Cerebellar nuclear complex (tissue), 1 donor: ENCODE measurements at places on chromosomes 6 and 20.

DNA sequence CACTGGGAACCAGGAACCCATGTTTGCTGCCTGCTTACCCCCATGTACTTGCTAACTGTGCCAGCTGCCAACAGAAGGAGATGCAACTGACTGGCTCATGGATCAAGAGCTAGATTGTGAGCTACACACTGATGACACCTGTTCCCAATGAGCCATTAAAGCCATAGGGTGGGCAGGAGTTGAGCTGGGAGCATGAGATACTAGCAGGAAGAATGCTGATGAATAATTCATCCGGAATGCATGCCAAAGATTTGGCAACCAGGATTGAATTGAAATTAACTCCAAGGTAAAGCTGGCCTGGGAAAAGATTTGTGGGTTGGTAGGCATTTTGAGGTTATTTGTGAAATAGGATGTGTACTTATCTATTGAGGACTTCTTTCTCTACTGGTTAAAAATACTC is 631.1 kb downstream of the KIF16B start:
- DNase-seq: no peak

DNA sequence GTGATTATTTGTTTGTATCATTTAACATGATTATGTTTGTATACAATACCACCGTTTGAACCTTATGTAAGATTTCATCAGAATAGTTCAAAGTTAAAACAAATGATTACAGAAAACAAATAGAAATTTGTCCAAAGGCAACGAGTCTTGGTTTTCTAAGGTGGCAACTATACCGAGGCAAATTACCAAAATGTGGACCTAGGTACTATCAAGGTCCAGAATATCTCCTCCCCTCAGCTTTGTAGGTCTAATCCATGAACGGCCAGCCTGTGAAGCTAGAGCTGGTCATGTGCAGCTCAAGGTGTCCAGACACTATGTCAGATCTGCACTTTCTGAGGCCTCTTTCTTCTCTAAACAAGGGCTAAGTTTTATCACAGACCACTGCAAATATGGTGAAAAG is 151.7 kb upstream of the BEND3 start:
- no peak for DNase-seq

- DNase-seq: no peak
These were observed 6.3 kb upstream of the PAX1 start for GRCh38 chr20:21699216-21699508.

DNA sequence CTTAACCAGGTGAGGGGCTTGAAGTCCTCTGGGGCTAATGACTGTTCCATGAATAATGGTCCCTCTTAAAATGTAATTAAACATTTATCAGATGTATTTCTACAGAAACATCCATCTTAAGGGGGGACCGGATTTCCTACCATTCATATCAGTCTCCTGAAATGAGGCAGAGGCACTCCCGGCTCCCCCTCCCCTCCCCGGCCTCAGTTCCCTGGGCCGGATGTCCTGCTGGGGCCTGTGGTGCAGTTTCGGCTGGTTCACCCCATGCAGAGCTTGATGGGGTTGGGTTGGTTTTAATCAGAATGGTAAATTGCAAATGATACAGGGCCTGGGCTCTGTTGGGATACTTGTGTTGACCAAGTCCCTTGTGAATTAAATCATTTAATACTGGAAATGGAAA is 349.4 kb downstream of the PREX1 start:
- no peak for DNase-seq

GRCh38 chr6:129342796-129343195 is 367.2 kb downstream of the ARHGAP18 start:
- DNase-seq: no peak

DNA sequence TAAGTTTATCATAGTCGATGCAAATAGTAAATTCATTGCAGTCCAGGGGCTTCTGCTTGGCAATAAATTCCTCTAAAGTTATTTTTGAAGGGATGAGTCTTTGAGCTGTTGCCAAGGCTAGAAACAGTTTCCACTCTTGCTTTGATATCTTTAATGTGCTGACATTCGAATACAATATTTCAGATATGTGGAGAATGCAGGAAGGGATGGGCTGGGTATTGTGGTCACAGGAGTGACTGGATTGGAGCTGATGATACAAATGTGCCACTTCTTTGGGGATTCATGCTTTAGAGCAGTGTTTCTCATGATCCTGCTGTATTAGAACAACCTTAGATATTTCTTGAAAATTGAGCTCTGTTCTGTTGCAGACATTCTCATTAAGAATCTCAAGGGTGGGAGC is 139.0 kb downstream of the PRDM13 start:
- DNase-seq: no peak

DNA sequence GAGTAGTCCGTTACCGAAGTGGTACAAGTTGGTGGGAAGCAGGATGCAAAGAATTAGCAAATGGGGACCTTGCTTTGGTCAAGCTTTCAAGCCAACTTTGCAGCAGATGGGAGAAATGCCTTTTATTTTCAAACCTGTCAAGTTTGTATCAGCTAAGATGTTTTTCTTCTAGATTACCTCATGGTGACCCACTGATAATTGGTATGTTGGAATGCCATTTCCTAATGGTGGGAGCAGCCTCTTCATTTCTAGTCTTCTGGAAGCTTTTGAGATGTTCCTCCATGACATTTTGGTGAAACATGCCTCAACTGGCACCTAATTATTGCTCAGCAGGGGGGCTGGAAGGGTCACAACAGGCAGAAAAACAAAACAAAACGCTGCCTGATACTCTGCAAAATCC is 43.7 kb downstream of the ADNP start:
- no peak for DNase-seq

- DNase-seq: no peak
These were observed 57.1 kb downstream of the GOPC start for GRCh38 chr6:117545161-117545595.

- no peak for DNase-seq
These were observed 208.1 kb downstream of the SOX4 start for GRCh38 chr6:21801446-21802174.

GRCh38 chr20:59006864-59007664 is at the start of gene CTSZ:
Gene CTSZ (minus strand): TSS chr20:59007254. CDS start chr20:59007128, 126 bp downstream.
- DNase-seq: no peak
